Sigmoid colon (tissue), 7 donors: ENCODE measurements at places on chromosomes 16 and 17. TPM values are rescaled to one million over a fixed set of nuclear protein-coding genes. Genes with fewer than 3 reads are reported as not detected.

KRTAP2-3 gene
- not detected for total RNA-seq

GRCh38 chr16:2022723-2023091 is 3.1 kb downstream of the NPW start:
- no peak for DNase-seq

- peak; percentile 91 for DNase-seq
Observed at GRCh38 chr17:70168977-70169708, at the start of gene KCNJ2. Gene KCNJ2, plus strand, starts transcription at chr17:70169532. Its CDS starts 5,508 bp downstream, at chr17:70175040.

- peak; percentile 62 for DNase-seq
Observed at GRCh38 chr17:2701161-2701995, 10.2 kb downstream of the CLUH start.

- no peak for DNase-seq
Observed at GRCh38 chr17:82780195-82780594, 28.3 kb downstream of the TBCD start.
